K562 (cell line): ENCODE measurements at places on chromosomes 2 and 18. TPM values are rescaled to one million over a fixed set of nuclear protein-coding genes. Genes with fewer than 3 reads are reported as not detected.

The C2orf80 gene
- polyA plus RNA-seq: not detected in 2 replicates

The IL1RL1 gene
- 0.66 and 0.81 TPM in 2 replicates for polyA plus RNA-seq

The FBXO15 gene
- polyA plus RNA-seq: 0.08 and 0.11 TPM in 2 replicates

The WNT10A gene
- polyA plus RNA-seq: not detected in 2 replicates

The DES gene
- polyA plus RNA-seq: 21.2 and 25.1 TPM in 2 replicates

The CACNB4 gene
- polyA plus RNA-seq: 0.01 and 0.08 TPM in 2 replicates

The ESPNL gene
- polyA plus RNA-seq: 0.05 TPM in 1 of 2 replicates, not detected in the other

The GKN1 gene
- polyA plus RNA-seq: not detected in 2 replicates

The TCF23 gene
- polyA plus RNA-seq: not detected in 2 replicates

The ECEL1 gene
- polyA plus RNA-seq: not detected in 2 replicates

The GRHL1 gene
- 4.7 and 5.8 TPM in 2 replicates for polyA plus RNA-seq

The IL1F10 gene
- not detected in 2 replicates for polyA plus RNA-seq

The BCL2 gene
- polyA plus RNA-seq: 0.23 and 0.62 TPM in 2 replicates

The CABLES1 gene
- not detected in 2 replicates for polyA plus RNA-seq
